ENCODE measurements at places on chromosomes 7 and 10. TPM values are rescaled to one million over a fixed set of nuclear protein-coding genes. Genes with fewer than 3 reads are reported as not detected.

The TMEM184A gene
- total RNA-seq = 3.0 TPM

The GOLGA7B gene
- total RNA-seq = under 0.01 TPM

The PNLIPRP2 gene
- total RNA-seq = not detected

The DNAJC12 gene
- 1.9 TPM for total RNA-seq

The FIS1 gene
- total RNA-seq = 157 TPM

The GARIN1A gene
- total RNA-seq = 1.9 TPM

The PRTFDC1 gene
- 8.7 TPM for total RNA-seq

The PURB gene
- total RNA-seq = 47.4 TPM

Measured in thyroid gland (tissue), 4 donors.